ENCODE measurements at places on chromosomes 12 and 14.

GRCh38 chr12:80702889-80703805 lies 4.3 kb upstream of the MYF6 start:
- DNase-seq = no peak

GRCh38 chr12:46209914-46210872 lies 58.6 kb downstream of the SLC38A1 start:
- peak; percentile 33 for DNase-seq

- no peak for DNase-seq
These were observed 169.8 kb downstream of the BTG1 start for GRCh38 chr12:91975891-91976290.

- DNase-seq = no peak
These were observed 30.0 kb downstream of the SLC39A9 start for GRCh38 chr14:69428289-69428998.

DNA sequence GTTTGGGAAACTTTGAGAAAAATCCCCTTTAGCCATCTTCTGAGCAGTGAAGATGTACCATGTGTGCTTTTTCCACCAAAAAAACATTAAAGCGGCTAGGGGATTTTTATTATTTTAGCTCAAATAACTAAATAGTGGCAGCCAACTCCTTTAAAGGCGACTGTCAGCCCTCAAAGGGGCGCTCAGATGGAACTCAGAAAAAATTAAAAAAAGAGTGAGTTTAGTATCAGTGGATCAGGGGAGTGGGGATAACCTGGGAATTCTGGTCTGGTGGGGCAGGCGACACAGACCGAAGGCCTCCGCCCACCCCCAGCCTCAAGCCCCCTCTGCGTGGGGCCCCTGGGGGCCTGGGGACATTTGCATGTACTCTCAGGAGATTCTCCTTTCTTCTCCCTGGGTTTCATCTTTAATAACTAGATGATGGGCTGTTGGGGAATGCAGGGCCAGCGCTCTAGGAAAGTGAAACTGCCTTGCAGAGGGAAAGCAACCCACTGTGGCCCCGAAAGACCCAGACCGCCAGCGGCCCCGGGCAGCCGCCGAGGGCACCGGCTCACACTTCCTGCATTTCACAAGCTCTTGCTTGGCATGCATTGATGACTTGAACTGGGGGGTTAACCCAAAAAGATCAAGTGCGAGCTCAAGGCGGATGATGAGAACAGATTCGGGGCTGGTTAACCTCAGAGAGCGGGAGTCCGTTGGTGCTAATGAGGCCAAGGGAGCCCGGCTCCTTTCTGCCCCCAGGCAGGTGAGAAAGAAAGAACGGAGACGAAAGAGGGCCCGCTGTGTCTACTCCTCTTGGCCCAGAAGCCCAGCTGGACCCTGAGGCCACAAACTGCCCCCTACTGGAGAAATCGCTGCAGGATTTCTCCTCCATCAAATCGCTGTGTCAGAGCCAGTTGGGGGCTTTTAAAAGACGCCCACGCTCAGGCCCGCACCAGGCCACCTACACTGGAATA lies 7.3 kb upstream of the BATF start:
- DNase-seq = no peak

DNA sequence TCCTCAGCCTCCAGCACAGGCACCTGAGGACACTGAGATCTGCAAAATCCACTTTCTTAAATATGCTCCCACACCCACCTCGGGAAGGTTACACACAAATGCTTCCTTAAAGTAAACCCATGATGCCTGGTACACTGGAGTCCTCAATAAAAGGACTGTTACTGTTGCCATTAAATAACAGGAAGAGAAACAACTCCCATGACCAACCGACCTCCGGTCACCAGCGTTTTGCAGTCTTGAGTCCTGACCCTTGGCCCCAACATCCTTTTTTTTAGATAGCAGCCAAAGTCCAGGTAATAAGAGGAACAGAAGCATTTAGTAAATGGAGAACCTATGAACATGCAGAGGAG lies 42.4 kb downstream of the ITPK1 start:
- no peak for DNase-seq

- no peak for DNase-seq
These were observed 190.4 kb downstream of the NUAK1 start for GRCh38 chr12:105948331-105948730.

DNA sequence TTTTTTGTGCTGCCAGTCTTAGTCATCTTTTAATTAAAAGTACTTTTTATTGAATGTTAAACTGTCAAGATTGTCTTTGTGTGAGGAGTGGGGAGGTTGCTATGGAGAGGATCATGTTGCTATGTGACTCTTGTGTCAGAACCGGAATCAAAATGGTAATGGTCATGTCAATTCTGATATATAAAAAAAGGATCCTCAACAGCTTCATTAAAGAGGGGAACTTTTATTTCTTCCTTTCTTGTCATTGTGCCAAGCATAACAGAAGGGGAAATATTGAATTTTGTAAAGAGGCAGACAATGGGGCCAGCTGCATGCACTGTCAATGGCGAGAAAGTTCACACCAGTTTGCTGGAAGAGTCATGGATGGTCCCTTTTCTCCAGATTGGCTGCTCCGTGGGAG lies 564.8 kb downstream of the VRK1 start:
- DNase-seq = no peak

GRCh38 chr12:121300083-121300819 lies 3.7 kb upstream of the CAMKK2 start:
- no peak for DNase-seq

GRCh38 chr12:128914908-128915563 lies 61.8 kb downstream of the GLT1D1 start:
- DNase-seq = no peak

- DNase-seq = no peak
These were observed 12.8 kb downstream of the TDG start for GRCh38 chr12:103978384-103978982.

GRCh38 chr14:101064121-101064661 lies 160.7 kb upstream of the RTL1 start:
- DNase-seq = no peak

DNA sequence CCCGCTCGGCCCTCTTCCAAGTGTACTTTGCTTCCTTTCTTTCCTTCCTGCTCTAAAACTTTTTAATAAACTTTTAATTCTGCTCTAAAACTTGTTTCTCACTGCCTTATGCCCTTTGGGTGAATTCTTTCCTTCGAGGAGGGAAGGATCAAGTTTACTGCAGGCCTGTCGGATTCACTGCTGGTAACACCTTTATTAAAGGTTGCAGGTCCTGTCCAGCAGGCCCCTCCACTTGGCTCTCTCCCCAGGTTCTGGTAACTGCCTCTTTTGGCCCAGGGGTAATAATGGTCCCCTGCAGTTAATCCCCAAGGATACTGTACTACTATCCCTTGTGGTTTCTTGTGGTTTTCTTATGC lies 152.7 kb upstream of the EEA1 start:
- no peak for DNase-seq

DNA sequence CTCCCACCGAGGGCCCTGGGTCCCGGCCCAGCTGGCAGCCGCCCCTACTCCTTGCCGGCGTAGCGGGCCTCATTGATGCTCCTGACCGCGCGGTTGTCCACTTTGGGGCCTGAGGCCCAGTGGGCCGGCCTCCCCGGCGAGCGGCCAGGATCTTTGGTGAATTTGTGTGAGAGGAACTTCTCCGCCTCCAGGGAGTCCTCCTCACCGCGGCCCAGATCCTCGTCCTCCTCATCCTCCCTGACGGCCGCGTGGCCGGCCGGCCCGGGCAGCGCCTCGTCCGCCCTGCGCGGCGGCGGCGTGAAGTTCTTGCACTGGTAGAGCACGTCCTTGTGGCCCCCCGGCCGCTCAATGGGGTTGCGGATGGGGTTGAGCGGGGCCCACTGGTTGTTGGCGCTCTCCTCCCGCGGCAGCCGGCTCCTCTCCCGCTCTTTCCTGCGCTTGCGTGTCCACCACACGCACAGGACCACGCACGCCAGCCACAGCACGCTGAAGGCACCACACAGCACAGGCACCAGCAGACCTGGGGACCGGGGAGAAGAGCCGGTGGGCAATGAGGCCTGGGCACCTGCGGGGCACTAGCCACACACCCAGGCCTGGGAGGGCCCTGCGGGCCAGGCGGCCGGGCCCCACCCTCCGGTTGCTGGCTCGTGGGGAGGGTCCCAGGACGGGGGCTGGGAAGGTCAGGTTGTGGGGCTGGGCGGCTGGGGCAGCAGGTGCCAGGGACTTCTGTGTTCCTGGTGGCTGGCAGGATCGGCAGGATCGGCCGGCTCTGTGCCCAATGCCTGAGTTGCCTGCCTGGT lies 25.7 kb downstream of the JAG2 start:
- no peak for DNase-seq

DNA sequence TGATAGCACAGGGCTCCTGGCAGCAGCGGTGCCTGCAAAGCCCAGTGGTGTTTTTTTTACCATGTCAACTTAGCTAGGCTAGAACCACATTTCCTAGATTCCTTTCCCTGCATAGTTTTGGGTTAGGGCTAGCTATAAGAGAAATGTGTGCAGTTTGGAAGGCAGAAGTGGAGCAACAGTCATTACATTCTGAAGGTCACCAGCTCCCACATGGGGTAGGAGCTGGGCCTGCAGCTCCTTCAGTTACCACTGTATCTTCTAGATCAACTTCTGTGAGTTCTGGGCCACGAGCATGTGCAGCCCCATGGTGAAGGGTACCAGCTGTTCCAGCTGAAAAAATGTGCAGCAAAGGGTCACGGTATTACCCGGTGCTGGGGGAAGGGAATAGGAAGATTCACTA lies 2.3 kb upstream of the SLC25A3 start:
- DNase-seq = no peak

GRCh38 chr14:71661441-71661840 lies 270.8 kb upstream of the RGS6 start:
- no peak for DNase-seq

DNA sequence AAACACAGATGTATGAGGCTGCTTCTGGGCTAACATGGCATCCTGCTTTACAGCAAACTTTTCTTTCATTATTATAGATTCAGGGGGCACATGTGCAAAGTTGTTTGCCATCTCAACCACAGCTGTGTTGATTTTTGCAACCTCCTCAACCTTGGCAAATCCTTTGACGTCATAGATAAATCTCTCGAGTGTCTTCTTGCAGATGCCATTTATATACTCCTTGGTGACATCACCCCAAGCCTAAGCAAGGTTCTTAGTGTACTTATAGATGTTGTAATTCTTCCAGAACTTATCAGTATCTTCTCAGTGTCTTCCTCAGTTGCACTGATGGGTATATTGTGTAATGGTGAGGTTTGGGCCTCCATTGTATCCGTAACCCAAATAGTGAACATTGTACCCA lies 135.4 kb upstream of the RPH3A start:
- no peak for DNase-seq

Data from activated CD4-positive, CD25-positive, alpha-beta regulatory T cell (primary cell).